PC-9 (cell line): ENCODE measurements at places on chromosomes 6 and 20. TPM values are rescaled to one million over a fixed set of nuclear protein-coding genes. Genes with fewer than 3 reads are reported as not detected.

GRCh38 chr20:58471193-58472164 is 43.7 kb downstream of the APCDD1L start:
- no peaks in the 10 kb centered on the region for H3K36me3 ChIP-seq
- H3K27ac ChIP-seq = no peak overlapping the region
- DNase-seq = no peak
- no peak overlapping the region for H3K4me3 ChIP-seq
- H3K27me3 ChIP-seq = no peaks in the 10 kb centered on the region

DNA sequence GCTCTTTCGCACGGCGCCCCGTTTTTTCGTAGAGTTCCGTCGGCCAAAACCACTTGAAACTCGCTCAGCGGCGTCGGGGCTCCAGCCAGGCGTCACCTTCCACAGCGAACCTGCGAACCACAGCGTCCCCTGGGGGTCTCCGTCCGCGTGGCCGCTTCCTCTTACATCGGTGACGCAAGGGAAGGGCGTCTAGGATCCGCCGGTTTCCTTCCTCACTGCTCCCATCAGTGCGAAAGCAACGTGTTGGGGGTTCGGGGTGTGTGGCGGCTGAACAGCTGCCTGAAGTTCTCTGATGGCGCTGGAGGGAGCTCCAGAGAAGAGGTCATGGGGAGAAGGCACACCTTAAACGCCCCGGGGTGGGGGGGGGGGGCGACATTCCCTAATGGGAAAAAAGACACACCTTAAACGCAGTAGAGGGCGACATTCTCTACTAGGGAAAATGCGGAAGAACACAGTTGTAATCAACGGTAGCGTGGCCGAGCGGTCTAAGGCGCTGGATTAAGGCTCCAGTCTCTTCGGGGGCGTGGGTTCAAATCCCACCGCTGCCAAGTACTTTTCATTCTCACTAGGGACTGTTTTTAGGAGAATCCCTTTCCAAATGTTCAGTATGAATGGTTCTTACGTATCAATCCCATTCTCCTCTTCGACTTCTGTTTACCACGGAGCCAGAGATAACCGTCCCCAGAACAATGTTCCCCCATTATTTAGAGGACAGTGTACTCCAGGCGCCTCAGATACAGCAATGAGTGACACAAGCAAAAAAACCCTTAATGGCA is 16.4 kb downstream of the ZNF311 start:
- no peaks in the 10 kb centered on the region for H3K27me3 ChIP-seq
- H3K4me1 ChIP-seq = peaks cover 10% of the 10 kb centered on the region
- H3K36me3 ChIP-seq = no peaks in the 10 kb centered on the region
- peak; percentile 76 for DNase-seq
- peak overlapping the region; percentile 46 for H3K27ac ChIP-seq

DNA sequence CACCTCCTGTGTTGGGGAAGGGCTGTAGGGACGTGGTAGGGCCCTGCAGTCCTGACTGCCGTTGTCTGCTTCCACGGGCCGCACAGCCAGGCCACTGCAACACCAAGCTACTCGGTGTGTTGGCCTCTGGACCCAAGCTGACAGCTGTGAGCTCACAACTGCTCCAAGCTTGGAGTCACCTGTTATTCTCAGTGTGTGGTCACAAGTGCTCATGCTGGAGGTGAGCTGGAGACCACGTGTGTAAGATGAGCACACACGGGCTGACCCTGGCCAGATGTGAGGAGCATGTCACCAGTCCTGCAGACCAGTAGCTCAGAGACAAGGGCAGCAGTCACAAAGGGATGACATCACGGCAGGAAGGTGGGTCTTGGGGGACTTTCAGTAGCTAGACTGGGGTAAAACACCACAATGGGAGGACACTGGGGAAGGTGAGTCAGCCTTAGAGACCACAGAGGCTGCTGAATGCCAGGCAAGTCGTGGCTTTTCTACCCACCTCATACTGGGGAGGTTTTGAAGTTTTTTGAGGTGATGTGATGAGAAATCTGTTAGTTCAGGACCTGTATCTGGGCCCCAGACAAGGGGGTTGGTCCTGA is 87.3 kb downstream of the FAM120B start:
- DNase-seq = no peak
- H3K4me1 ChIP-seq = no peaks in the 10 kb centered on the region
- H3K4me3 ChIP-seq = no peak overlapping the region
- no peaks in the 10 kb centered on the region for H3K36me3 ChIP-seq
- no peaks in the 10 kb centered on the region for H3K27me3 ChIP-seq
- no peak overlapping the region for H3K27ac ChIP-seq

- no peak for DNase-seq
- no peaks in the 10 kb centered on the region for H3K27me3 ChIP-seq
- H3K27ac ChIP-seq = peak overlapping the region; percentile 51; the same call in 1 of the 2 replicates
- H3K4me3 ChIP-seq = peak overlapping the region; percentile 68
These were observed 923 bp upstream of the ILRUN start for GRCh38 chr6:34697544-34697836.

Gene ULBP3
- 3.8 and 4.2 TPM in 2 replicates for total RNA-seq

Gene CD24
- 93.4 and 145 TPM in 2 replicates for total RNA-seq

DNA sequence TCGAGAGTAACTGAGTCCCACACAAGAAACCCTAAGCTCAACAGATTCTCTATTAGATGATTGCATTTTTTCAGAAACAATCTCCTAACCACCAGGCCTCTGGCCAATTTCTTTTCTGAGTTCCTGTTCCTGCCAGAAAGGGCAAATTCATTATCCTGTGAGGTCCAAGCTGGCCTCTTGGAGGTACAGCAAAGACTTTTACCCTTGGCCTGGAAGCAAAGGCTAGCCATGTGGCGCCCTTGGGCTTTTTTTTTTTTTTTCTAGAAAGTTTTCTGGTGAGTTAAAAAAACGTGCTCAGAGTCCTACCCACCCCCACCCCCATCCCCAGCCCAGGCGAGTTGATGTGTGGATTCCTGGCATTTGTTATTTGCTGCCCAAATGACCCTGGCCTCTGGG is 59.0 kb upstream of the EEF1A1 start:
- DNase-seq = peak; percentile 71
- no peaks in the 10 kb centered on the region for H3K27me3 ChIP-seq
- H3K4me1 ChIP-seq = peaks cover 54% of the 10 kb centered on the region
- peak overlapping the region; percentile 99 for H3K27ac ChIP-seq
- no peaks in the 10 kb centered on the region for H3K36me3 ChIP-seq

Gene SLC2A10
- total RNA-seq = 28.6 and 33.6 TPM in 2 replicates

- DNase-seq = no peak
- no peaks in the 10 kb centered on the region for H3K27me3 ChIP-seq
- H3K4me3 ChIP-seq = no peak overlapping the region
- H3K4me1 ChIP-seq = no peaks in the 10 kb centered on the region
These were observed 23.6 kb downstream of the ENPP1 start for GRCh38 chr6:131831392-131831791.

DNA sequence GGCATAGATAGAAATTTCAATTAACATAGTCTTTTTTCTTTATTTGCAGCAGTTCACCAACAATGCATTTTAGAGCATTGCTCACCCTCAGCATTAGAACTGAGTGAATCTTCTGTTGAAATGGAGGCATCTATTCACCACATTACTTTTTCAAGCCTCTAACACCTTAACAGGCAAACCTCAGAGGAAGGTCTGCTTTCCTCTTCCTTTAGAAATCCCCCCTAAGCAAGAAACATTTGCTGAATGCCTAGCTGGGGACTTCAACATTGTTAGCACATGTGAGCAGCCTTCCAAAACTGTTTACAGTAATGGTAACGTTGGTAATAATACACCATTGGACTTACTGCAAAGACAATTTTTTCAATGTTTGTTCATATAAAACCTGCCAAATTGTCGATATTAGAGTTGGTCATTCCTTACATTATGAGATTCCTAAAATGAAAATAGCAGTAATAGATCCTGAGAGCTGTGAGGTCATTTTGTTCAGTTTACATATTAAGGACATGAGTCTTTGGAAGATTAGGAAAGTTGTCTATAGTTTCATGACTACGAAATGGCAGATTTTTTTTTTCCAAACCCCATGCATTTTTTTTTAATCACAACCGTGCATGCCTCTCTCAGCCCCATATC is 20.6 kb upstream of the AKIRIN2 start:
- H3K4me1 ChIP-seq = peaks cover 39% of the 10 kb centered on the region
- H3K27ac ChIP-seq = peak overlapping the region; percentile 74
- no peaks in the 10 kb centered on the region for H3K27me3 ChIP-seq
- no peaks in the 10 kb centered on the region for H3K36me3 ChIP-seq
- H3K4me3 ChIP-seq = no peak overlapping the region
- DNase-seq = no peak

Gene F13A1
- not detected in 2 replicates for total RNA-seq

Gene BTBD9
- total RNA-seq = 9.0 and 10.8 TPM in 2 replicates

DNA sequence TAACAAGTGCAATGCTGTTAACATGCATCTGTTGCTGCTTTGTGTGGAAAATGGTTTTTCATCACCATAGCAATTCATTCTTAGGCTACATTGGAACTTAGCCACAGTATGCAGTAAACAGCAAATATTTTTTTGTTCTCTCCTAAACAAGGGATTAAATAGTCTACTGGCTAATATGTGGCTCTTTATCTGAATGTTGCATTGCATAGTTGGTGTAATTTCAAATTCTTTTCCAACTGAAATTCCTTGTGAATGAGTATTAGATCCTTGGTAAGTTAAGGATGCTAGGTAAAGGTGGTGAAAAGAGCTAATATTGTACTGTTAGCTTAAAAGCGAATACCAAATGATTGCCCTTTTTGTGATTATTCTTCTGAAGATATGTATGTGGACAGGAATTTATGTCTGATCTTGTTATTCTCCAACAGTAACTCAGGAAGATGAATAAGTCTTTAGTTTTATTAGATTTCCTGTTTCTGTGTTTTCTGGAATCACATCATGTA is 958 bp downstream of the MLIP start:
- H3K36me3 ChIP-seq = no peaks in the 10 kb centered on the region
- no peak overlapping the region for H3K4me3 ChIP-seq
- no peaks in the 10 kb centered on the region for H3K4me1 ChIP-seq
- H3K27me3 ChIP-seq = no peaks in the 10 kb centered on the region
- H3K27ac ChIP-seq = no peak overlapping the region

DNA sequence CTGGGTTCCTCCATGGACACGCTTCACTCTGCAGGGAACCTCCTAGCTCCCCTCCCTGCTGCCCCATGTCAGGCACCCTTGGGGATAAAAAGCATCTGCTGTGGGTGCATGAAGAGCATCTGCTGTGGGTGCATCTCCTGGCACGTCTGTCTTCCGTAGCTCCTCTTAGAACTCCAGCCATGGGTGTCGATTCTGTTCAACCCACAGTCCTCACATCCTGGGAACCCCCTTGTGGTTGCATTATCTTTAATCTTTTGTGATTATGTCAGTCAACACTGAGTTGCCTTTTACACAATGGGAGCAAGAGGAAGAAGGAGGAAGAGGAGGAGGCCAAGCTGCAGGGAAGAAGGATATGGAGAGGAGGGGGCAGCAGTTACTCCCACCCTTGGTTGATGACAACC is 24.1 kb upstream of the CCR6 start:
- no peak overlapping the region for H3K4me3 ChIP-seq
- H3K36me3 ChIP-seq = no peaks in the 10 kb centered on the region
- no peak for DNase-seq
- H3K4me1 ChIP-seq = no peaks in the 10 kb centered on the region
- H3K27me3 ChIP-seq = peaks cover 97% of the 10 kb centered on the region
- no peak overlapping the region for H3K27ac ChIP-seq

DNA sequence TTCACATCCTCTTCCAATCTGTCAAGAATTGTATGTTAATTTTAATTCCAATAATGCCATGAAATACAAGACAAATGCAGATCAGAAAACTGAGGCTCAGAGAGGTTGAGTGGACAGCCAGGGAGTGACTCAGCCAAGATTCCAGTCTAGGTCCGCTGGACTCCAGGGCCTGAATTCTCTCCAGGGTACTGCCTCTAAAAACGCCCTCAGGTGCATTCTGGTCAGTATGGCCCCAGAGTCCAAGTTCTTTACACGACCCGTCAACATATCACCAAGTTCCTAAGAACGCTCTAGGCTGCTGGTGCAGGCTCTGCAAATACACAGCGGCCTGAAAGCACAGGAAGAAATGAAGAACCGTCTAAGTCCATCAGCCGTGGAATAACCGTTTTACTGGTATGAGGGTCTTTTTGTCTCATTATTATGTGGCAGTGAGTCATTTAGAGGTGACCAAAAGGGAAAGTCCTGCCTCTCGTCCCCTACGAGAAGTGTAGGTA is 709 bp upstream of the ASXL1 start:
- DNase-seq = no peak
- peaks cover 49% of the 10 kb centered on the region for H3K4me1 ChIP-seq
- H3K36me3 ChIP-seq = 0 out of 2 replicates have a peak, but pooled peaks cover 4% of the 10 kb centered on the region
- H3K4me3 ChIP-seq = peak overlapping the region; percentile 73
- H3K27ac ChIP-seq = peak overlapping the region; percentile 72

DNA sequence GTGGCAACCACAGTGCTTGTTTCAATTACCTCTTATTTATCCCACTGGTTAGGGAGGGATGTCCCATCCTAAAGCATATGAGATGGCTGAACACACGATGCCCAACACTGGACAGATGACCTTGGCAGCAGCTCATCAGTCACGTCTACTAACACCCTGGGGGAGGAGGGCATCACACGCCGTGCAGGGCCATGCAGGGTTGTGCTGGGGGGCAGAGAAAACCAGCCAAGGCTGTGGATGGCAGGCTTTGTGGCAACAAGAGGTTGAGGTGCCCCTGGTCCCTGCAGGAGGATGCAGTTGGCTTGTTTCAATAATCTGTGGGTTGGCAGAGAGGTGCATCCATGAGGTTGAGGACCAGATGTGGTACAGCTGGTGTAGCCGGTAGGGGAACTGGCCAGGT is 293.7 kb upstream of the SULF2 start:
- no peaks in the 10 kb centered on the region for H3K27me3 ChIP-seq
- H3K4me3 ChIP-seq = no peak overlapping the region
- no peaks in the 10 kb centered on the region for H3K36me3 ChIP-seq
- H3K4me1 ChIP-seq = 0 out of 2 replicates have a peak, but pooled peaks cover 3% of the 10 kb centered on the region

Gene AGER
- 18.1 and 20.4 TPM in 2 replicates for total RNA-seq

GRCh38 chr20:50169329-50169823 is 15.9 kb upstream of the PEDS1 start:
- peaks cover 47% of the 10 kb centered on the region for H3K4me1 ChIP-seq
- H3K36me3 ChIP-seq = no peaks in the 10 kb centered on the region
- no peaks in the 10 kb centered on the region for H3K27me3 ChIP-seq
